ENCODE measurements at places on chromosomes 7 and 10. TPM values are rescaled to one million over a fixed set of nuclear protein-coding genes. Genes with fewer than 3 reads are reported as not detected.

MMD2 gene
- not detected for total RNA-seq

GRID1 gene
- 6.3 TPM for total RNA-seq

FAM25C gene
- not detected for total RNA-seq

OAT gene
- 133 TPM for total RNA-seq

MYL10 gene
- total RNA-seq = not detected

GDF10 gene
- total RNA-seq = 0.52 TPM

Measured in mucosa of gallbladder (tissue), 1 donor.